Fibroblast of villous mesenchyme (primary cell): ENCODE measurements at places on chromosomes 3 and 15. TPM values are rescaled to one million over a fixed set of nuclear protein-coding genes. Genes with fewer than 3 reads are reported as not detected.

Gene TMEM207
- total RNA-seq, result not detected in 2 replicates

Gene MELTF
- total RNA-seq, result 4.7 and 5.2 TPM in 2 replicates

Gene CDHR4
- total RNA-seq, result not detected in 2 replicates

Gene LRRN1
- total RNA-seq, result under 0.01 TPM in 2 replicates

Gene EXD1
- under 0.01 TPM in 1 of 2 replicates, not detected in the other for total RNA-seq

Gene CASR
- total RNA-seq, result not detected in 2 replicates

Gene GOLGA6L1
- total RNA-seq, result not detected in 2 replicates

Gene ONECUT1
- total RNA-seq, result under 0.01 TPM in 1 of 2 replicates, not detected in the other

Gene NDUFB5
- total RNA-seq, result 90.8 and 117 TPM in 2 replicates

Gene TERC
- 168 and 175 TPM in 2 replicates for total RNA-seq

Gene DAZL
- total RNA-seq, result not detected in 2 replicates

Gene NPAP1
- not detected in 2 replicates for total RNA-seq

Gene CCR5
- total RNA-seq, result under 0.01 TPM in 1 of 2 replicates, not detected in the other

Gene DNAJA4
- 2.6 and 4.3 TPM in 2 replicates for total RNA-seq

Gene NRROS
- total RNA-seq, result under 0.01 and 0.32 TPM in 2 replicates

Gene ATP1B3
- total RNA-seq, result 55.1 and 82.5 TPM in 2 replicates

Gene AP2M1
- 375 and 469 TPM in 2 replicates for total RNA-seq

Gene ZNF860
- total RNA-seq, result 0.86 and 0.97 TPM in 2 replicates

Gene CCRL2
- 0.64 and 2.2 TPM in 2 replicates for total RNA-seq

Gene GPR87
- 0.43 TPM in 1 of 2 replicates, not detected in the other for total RNA-seq

Gene TTC23
- 20.9 and 28.5 TPM in 2 replicates for total RNA-seq

Gene RBP2
- not detected in 2 replicates for total RNA-seq

Gene CCNL1
- 108 and 175 TPM in 2 replicates for total RNA-seq
